Eye (tissue), 1 donor: ENCODE measurements at places on chromosomes 2 and 18.

DNA sequence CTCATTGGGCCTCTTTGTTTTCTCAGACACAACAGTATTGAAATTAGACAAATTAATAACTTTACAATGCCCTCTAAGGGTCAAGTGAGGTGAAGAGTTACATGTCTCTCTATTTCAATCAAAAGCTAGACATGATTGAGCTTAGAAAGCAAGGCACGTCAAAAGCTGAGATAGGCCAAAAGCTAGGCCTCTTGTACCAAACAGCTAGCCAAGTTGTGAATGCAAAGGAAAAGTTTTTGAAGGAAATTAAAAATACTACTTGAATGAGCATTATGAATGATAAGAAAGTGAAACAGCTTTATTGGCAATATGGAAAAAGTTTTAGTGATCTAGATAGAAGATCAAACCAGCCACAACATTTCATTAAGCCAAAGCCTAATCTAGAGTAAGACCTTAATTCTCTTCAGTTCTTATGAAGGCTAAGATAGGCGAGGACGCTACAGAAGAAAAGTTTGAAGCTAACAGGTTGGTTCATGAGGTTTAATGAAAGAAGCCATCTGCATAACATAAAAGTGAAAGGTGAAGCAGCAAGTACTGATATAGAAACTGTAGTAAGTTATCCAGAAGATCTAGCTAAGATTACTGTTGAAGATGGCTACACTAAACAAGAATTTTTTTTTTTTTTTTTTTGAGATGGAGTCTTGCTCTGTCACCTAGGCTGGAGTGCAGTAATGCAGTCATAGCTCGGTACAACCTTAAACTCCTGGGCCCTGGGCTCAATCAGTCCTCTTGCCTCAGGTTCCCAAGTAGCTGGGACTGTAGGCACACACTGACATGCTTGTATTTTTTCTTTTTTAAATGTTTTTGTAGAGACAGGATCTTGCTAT lies 65.5 kb downstream of the FAM117B start:
- no peak for DNase-seq

- DNase-seq = no peak
These were observed 133.1 kb downstream of the MREG start for GRCh38 chr2:215879977-215880940.

DNA sequence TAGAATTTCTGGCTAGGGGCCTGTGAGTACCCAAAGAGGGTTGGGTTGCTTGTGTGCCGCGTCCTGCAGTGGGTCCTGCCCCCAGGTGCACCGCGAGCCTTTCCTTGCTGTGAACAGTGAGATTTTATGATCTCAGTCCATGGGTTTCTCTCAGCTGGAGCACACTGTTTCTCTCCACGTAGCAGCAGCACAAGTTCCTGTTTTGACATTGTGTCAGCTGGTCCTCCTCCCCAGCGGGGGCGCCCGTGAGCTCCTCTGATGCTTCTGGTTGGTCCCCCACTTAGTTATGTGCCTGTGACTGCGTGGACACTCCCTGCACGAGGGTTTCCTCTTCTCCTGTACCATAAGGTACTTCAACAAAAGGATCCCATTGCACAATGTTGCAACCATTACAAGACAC lies 29.8 kb downstream of the TSHZ1 start:
- DNase-seq = no peak

DNA sequence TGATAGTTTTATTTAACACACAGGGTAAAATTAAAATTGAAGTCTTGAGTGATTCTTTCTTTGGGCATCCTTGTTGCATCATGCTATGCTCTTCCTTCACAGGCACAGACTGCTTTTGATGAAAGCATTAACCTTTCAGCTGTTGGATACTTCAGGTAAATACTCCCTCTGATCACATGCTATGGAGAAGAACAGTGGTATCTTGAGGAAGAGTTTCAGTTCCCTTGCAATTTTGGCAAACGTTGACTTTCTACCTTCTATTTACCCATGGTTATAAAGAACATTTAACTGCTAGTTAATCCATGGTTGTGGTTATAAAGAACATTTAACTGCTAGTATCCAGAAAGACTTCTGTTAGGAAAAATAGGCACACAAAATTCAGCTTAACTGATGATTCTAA lies 75.7 kb downstream of the AOX1 start:
- DNase-seq = no peak

DNA sequence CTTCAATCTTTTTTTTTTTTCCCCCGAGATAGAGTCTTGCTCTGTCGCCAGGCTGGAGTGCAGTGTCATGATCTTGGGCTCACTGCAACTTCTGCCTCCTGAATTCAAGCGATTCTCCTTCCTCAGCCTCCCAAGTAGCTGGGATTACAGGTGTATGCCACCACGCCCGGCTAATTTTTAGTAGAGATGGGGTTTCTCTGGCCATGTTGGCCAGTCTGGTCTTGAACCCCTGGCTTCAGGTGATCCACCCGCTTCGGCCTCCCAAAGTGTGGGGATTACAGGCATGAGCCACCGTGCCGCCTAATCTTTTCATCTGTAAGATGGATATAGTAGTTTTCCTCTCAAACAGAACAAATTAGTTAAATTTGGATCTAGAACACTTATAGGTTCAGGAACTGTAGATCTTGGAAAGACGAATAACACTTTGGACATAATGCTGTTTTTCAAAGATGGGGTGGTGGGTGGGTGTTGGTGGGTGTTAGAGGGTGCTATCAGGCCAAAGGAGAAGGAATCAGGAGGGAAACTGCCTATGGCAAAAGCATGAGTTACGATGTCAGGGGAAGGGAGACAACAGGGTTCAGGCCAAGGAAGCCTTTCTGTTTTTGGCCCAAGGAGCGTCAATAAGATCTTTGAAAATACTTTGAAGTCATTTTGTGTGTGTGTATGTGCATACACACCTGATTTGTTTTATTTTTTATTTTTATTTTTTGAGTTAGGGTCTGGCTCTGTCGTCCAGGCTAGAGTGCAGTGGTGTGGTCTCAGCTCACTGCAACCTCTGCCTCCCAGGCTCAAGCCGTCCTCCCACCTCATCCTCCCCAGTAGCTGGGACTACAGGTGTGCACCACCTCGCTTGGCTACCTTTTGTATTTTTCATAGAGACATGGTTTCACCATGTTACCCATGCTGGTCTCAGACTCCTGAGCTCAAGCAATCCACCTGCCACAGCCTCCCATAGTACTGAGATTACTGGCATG lies 6.8 kb downstream of the RPL37A start:
- no peak for DNase-seq

DNA sequence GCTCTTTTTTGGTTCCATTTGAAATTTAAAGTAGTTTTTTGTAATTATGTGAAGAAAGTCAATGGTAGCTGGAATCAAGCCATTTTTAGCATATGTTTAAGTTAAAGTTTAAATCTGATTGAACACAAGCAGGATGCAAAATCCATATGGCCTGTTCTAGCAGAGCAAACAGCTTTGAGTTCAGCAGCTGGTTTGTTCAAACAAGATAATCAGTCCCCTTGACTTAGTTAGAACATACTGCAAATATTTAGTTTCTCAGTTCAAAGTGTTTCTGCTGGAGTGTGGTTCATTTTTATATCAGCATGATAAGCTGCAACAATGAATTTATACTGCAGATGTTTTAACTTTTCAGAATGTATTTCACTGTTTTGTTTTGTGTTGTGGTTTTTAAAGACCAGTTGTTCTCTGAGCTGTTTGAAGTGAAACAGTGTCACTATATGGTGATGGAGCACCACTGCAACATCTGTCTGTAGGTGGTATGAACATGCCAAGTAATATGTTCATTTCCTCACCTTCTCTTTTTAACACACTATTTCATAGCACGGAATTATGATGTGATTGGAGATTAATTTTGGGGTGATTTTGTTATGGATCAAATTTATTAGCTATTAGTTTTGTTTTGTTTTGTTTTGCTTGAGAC lies 125.3 kb downstream of the COL4A4 start:
- peak; percentile 7 for DNase-seq

GRCh38 chr18:57110290-57110689 lies 36.6 kb upstream of the BOD1L2 start:
- DNase-seq = no peak

- no peak for DNase-seq
These were observed 43.5 kb downstream of the RRM2 start for GRCh38 chr2:10165861-10166675.

- no peak for DNase-seq
These were observed 21.6 kb upstream of the CACNB4 start for GRCh38 chr2:152120430-152120829.

- DNase-seq = no peak
These were observed 754.5 kb upstream of the FAM98A start for GRCh38 chr2:34353509-34354113.

GRCh38 chr2:190075623-190076022 lies 13.1 kb upstream of the MSTN start:
- no peak for DNase-seq

DNA sequence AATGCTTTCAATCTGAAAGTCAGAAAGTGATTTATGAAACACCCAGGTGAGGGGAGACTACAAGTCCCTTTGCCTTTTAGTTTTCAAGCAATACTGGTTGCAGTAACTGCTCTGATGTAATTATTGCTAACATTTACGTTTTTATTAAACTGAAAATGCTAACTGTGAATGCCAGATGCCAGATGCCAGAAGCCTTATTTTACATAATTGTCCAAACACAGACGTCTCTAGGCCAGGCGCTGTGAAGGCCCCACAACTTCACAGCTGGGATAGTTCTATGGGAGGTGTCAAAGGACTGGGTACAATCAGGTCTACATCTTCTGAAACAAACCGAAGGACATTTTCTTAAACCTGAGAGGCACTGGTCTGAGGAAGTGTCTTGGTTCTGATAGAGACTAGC lies 27.5 kb upstream of the MSGN1 start:
- DNase-seq = no peak

GRCh38 chr18:53305461-53305860 lies 919.0 kb downstream of the MBD2 start:
- DNase-seq = no peak

- peak; percentile 80 for DNase-seq
These were observed 24.6 kb downstream of the COX7A2L start for GRCh38 chr2:42336361-42336965.

DNA sequence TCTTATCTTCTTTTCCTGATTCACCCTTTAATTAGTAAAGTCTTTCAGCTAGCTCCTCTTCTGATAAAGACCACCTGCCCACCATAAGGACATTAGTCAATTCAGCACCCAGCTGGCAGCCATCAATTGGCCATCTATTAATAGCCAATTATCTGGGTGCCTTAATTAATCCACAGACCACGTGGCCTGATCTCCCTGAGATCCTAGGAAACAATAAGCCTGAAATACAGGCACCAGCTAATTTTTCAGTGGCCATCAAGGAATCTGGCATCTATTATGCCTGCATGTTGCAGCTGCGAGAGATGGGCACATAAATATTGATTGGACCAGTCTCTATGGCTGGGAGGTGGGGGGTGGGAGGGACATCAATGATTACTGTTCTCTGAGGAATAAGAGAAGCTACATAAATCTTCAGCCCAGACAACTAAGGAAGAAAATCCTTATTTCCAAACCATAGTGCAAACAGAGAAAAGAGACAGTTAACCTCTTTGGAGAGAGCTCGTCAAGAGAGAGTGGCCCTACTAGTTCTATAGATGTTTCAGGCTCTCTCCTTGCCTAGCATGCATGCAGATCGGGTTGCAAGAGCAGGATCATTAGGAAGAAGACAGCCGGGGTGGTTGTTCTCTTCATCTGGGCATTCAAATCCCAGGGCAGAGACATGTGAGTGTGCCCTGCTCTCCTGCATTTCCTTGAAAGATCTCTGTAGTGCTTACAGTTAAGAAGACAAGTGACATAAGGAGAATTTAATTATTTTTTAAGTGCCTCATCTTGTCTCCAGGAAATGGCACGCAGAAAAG lies 8.7 kb downstream of the GALNT14 start:
- DNase-seq = peak; percentile 61

GRCh38 chr2:173458991-173459780 lies 104.5 kb downstream of the CDCA7 start:
- peak; percentile 60 for DNase-seq

DNA sequence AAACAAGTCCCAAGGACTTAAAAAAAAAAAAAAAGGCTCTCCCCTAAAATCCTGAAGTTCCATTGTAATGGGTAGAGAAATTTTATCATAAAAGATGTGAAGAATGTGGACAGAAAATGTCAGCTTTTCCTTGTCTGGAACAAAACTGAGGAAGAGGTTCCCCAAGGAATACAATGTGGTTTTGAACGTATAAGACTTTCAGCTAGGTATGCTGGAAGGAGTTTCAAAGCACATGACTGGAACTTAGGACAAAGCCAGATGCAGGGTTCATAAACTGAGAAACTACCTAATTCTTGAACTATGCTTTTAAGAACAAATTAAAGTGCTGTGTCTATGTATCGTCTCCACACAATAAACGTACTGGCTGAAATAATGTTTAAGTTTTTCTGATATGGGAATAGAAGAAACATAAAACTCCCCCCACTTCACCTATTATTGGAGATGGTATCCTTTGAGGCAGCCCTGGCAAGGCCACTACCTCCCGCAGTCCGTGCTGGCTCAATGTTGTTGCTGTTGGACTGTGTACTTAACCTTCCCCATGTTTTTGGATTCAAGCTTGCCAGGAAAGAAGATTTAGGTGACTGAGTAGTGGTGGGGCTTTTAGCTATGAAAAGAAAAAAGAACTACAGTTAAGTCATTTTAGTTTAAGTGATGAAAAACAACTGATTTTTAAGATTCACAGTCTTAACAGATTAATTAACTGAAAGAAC lies 84.2 kb upstream of the DNER start:
- no peak for DNase-seq

DNA sequence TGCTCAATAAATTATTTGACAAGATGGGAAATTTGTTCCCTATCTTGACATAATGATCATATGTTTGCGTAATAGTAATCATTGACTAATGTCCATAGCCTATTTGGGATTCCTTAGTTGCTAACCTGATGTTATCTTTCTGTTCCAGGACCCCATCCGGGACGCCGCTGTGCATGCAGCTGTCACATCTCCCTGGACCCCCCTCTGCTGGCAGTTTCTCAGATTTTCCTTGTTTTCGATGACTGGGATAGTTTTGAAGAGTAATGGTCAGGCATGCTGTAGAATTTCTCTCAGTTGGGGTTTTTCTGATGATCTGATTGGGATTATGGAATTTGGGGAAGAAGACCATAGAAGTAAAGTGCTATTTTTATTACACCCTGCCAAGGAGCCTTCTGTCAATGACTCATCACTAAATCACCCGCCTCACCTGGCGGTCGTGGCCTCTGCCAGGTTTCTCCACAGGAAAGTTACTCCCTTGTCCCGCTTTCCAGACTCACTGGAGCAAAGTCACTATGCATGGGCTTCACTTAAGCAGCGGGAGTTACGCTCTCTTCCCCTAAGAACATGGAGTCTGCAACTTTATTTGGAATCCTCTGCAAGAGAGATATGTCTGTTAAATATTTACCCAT lies 19.9 kb upstream of the TMEM18 start:
- DNase-seq = no peak

DNA sequence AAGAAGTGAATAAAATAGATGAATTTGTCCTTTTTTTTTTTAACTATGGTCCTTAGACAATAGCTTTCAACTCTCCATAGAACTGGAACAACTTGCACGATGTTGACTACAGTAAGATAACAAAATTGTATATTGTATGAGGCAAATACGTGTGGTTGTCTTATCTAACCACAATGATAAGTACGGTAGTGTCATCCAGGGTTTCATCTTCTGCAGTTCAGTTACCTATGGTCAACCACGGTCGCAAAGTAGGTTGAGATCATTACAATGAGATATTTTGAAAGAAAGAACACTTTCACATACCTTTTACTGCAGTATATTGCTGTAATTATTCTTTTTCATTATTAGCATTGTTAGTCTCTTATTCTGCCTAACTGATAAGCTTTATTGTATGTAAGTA lies 295.2 kb downstream of the PARD3B start:
- DNase-seq = no peak

GRCh38 chr2:200961674-200962073 lies 1.8 kb downstream of the ORC2 start:
- no peak for DNase-seq

- DNase-seq = no peak
These were observed 56.3 kb downstream of the GTF3C3 start for GRCh38 chr2:196743165-196743564.

- no peak for DNase-seq
These were observed 26.6 kb upstream of the NAPG start for GRCh38 chr18:10499230-10499629.
